ENCODE measurements at places on chromosomes 6 and 20. TPM values are rescaled to one million over a fixed set of nuclear protein-coding genes. Genes with fewer than 3 reads are reported as not detected.

The ARFGEF3 gene
- total RNA-seq, result 0.57 TPM

The EYA4 gene
- 12.6 TPM for total RNA-seq

The RBPJL gene
- total RNA-seq, result not detected

The DSP gene
- 39.6 TPM for total RNA-seq

The TDRD6 gene
- not detected for total RNA-seq

The PAK5 gene
- not detected for total RNA-seq

Measured in A549 treated with ZK216348 at 1 μM for 4 hours (cell line).